ENCODE measurements at places on chromosomes 5 and 9.

DNA sequence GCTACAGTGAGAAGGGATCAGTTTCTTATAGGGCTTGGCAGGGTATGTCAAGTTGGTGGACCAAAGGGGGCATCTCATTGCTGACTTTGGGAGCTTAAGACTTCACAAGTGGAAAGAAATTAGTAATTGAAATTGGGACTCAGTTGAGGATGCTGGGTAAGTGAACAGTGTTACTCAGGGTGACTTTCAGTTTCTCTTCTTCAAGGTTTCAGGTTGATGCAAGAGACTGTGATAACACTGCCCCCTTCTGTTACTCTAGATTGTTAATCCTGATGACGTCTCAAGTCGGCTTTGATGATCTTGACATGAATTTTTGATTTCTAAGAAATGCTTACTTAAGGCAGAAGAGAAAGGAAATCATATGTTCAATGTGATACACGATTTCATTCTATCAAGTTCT is 21.3 kb downstream of the KCTD16 start:
- DNase-seq: no peak

DNA sequence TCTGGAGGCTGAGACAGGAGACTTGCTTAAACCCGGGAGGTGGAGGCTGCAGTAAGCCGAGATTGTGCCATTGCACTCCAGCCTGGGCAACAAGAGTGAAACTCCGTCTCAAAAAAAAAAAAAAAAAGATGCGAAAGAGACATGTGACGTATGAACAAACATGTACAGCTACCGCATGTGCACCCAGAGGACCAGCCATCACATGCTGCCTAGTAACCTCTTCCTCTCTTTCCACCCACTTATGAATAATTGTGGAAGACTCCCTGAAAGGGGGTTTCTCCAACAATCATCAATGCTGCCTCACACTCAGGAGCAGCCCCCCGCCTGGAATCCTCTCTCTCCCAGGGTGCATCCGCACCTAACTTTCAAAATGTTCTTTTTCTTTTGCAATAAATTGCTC is 2.2 kb downstream of the SARDH start:
- DNase-seq: peak; percentile 11

DNA sequence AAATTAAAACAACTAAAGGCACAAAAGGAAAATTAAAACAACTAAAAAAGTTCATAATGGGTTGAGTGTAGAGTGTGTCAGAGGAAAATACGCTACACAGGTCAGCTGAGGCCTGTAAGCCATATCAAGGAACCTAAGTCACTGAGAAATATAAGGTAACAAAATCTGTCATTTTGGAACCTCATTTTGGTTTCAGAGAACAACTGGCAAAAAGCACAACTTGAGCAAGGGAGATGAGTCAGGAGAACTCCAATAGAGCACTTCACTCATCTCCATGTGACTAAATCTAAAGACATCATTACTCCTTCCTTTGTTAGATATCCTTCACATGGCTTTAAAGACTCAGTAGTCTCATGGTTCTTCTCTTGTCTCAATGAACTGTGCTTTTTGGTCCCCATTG is 269.4 kb upstream of the POU5F2 start:
- no peak for DNase-seq

DNA sequence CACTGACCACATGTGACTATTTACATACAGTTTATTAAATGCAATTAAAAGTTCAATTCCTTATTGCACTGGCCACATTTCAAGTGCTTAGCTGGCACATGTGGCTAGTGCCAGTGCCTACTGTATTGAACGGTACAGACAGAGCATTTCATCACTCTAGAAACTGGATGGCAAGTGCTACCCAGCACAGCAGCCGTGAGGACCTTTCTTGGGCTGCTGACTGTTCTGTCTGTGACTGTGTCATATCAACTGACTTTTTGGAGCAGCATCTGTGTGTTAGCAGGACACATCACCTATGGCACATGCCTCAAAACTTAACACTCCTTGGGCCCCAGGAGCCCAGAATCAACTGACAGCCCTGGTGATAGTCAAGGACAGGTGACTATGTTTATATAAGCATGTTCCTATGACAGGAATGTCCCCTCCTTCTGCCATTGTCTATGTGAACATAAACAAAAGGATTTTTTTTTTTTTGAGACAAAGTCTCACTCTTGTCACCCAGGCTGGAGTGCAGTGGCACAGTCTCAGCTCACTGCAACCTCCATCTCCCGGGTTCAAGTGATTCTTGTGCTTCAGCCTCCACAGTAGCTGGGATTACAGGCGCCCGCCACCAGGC is 8.9 kb downstream of the IRF1 start:
- no peak for DNase-seq

DNA sequence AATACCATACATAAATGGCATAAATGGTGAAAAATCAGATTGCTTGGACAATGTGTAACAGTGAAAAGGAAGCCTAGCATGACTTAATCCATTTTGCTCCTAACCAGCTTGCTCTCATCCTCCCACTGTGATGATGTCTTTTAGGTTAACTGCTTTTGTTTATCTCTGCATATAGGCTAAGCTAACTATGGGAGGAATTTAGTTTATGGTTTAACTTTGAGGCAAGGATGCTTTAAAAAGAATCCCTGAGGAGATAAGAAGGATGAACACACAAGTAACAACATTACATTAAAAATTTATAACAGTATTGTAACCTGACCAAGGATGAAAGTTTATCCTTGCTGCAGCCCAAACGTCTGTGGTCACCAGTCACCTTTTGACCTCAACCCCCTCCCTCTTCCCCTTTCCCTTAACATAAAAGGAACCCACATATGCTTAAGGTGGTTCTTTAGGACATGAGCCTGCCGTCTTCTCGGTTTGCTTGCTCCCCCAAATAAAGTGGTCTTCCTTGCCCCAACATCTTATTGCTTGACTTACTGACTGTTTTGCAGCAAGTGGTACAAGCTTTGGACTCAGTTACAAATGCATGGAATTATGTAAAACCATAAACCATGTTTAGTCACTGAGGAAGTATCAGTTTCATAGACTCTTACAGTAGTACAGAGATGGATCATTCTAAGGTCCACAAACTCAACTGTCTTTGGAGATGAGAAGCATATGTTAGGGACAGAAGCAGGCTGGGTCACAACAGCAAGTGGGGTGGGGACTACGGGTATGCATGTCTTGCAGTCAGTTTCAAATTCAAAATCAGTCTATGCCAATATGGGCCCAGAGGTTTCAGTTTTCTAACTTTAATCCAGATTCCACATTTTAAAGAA is 31.3 kb downstream of the AGXT2 start:
- no peak for DNase-seq

DNA sequence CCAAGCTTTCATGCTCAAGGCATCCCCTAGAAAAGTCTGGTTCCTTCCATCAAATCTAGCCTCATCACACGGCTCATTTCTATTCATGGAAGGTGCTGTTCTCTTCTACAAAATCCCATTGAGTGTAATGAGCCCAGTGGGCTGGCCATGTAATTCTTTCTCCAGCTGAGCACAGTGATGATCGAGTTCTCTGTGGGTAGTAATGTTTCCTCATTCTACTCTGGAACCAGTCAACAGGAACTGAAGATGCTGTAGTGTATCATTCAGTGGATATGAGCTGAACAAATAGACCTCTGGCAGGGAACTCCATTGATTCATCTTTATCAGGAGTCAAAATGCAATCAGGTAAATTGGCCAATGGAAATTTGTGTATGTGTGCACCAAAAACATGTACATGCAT is 149.2 kb downstream of the LRRC70 start:
- DNase-seq: no peak

DNA sequence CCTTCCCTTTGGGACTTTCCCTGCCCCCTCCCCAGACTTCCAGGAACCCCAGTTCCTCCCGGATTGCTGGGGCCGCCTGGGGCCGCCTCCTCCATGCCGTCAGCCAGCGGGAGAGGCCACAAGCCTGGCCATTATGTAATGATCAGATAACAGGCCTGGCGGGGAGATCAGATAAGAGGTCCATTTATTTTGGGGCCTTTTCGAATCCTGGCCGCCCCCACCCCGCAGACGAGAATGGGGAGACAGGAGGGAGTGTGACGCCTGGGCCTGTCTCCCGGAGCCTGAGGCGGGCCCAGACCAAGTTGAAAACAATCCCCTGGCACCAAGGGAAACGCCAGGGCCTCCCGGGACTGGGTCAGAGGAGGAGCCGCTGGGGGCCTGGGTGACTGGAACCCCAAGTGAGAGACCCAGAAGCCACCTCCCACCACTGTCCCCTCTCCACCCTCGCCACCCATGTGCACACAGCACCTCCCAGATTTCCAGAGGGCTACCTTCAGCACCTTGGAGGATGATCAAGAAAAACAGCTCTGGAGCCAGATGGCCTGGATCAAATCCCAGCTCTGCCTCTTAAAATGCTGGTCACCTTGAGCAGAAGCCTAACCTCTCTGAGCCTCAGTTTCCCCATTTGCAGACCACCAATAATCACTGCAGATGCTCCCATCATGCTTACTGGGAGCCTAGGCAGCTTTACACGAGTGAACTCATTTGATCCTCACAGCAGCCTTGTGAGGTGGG is 7.8 kb downstream of the ENG start:
- no peak for DNase-seq

- DNase-seq: no peak
Measured at GRCh38 chr9:89986190-89986589, 381.4 kb downstream of the GADD45G start.

- DNase-seq: no peak
Measured at GRCh38 chr5:145854651-145855258, 18.1 kb downstream of the GRXCR2 start.

DNA sequence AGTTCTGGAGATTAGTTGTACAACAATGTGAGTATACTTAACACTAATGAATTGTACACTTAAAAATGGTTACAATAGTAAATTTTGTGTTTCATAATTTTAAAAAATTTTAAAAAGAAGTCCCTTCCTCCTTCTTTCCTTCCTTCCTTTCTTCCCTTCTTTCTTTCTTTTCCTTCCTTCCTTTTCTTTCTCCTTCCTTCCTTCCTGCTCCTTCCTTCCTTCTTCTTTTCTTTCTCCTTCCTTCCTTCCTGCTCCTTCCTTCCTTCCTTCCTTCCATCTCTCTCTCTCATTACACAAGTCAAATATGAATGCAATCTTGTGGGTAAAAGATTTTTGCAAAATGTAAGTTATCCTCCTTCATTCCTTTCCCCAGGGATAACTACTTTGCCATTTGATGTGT is 97.1 kb upstream of the TBCA start:
- DNase-seq: no peak

DNA sequence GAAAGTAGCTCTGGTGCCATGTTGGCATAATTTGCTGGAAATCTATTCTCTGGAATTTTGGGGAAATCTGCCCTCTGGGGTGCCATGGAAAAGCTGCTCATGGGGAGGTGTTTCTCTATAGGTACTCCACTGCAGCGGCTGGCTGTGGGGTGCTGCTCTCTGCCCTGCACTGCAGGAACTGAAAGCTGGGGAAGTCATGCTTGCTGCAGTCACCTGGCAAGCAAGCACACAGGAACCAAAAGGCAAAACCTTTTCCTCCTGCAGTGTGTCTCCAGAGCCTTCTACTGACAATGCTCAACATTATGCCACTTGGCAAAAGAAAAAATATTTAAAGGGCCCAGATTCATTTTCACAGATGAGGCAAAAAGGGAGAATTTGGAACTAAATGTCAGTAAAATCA is 25.8 kb upstream of the CARNMT1 start:
- DNase-seq: no peak

GRCh38 chr5:978054-978453 is 30.5 kb upstream of the NKD2 start:
- no peak for DNase-seq

DNA sequence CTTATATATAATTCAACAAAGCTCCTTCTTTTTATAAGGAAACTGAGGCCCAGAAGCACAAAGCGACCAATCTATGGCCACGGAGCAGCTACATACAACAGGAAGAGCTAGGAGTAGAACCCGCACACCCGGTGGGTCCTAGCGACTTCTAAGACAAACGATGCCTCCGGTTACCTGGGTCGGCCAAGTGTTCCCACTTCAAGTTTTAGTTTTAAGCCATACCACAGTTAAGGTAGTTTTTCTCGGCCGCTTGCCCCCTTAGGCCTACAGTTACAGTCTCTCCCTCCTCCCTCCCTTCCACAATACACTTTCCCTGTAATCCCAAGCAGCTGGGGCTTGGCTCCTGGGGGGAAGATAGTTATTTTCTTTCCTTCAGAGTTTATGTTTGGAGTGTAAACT is 533 bp downstream of the SREK1IP1 start:
- peak; percentile 64 for DNase-seq

DNA sequence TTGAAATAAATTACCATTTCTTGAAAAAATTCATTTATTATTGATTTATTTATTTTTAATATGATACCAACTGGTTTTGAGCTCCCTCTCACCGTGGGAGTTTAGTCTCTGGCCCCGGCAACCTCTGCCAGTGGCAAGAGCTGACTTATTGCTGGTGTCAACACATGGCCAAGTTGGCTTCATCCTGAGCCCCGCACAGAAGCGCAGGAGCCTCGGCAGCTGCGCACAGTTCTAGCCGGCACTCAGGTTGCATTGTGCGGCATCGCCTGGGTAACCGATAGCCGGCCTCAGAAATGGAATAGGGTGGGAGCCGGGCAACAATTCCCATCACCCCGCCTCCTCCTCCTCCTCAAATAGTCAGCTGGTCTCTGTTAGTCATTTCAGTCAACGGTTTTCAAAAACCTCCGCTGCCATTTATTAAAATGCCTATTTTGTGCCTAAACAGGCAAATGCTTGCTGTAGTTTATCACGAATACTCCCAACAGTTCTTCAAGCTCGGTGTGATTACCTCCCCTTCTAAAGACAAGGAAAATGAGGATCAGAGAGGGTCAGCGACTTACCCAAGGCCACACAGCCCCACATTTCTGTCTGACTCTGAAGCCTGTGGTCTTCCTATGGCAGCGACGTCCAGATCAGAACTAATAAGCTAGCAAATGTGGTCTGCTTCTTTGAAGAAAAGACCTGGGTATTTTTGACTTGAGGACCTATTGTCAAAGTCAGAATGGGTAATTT is 15.7 kb upstream of the MSX2 start:
- no peak for DNase-seq

GRCh38 chr5:163190283-163190682 is 247.1 kb upstream of the CCNG1 start:
- no peak for DNase-seq

DNA sequence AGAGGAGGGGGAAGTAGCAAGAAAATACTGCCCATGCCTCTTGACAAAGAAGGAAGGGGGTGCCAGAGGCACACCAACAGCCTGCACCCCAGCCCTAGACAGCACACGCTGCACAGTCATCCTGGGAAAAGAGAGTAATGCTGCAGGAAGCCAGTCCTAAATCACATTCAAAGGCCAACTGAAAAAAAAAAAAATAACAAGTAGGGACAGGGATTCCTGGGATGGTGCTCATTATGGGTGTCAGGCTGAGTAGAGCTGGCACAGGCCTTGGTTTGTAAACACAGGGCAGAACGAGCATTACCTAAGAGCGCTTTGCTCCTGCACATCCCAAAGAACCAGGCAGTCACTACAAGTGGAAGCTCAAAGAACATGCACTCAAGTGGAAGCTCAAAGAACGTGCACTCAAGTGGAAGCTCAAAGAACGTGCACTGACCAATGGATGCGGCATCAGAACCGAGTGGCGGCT is 7.8 kb downstream of the RAPGEF1 start:
- DNase-seq: no peak

DNA sequence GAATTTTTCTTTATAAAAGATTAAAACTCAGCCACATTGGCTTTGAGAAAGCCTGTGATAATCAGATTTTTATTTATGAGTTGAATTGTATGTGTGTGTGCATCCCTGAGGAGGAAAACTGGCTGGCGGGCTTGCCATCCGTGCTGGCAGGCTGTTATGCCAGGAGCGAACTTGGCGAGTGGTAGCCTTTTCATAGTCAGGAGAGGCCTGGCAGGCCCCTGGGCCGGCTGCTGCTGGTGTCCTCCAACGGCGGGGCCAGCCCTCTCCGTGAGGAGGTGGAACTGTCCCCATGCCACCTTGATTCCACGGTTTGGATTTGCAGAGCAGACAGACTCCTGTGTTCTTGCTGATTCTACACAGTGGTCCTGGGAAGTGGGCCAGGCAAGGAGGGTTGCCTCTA is 43.3 kb downstream of the ZNF618 start:
- DNase-seq: no peak
